ENCODE measurements at places on chromosomes 1 and 21. TPM values are rescaled to one million over a fixed set of nuclear protein-coding genes. Genes with fewer than 3 reads are reported as not detected.
A peak's percentile ranks its signal among the peaks of the same experiment; 100 is the strongest.

DNA sequence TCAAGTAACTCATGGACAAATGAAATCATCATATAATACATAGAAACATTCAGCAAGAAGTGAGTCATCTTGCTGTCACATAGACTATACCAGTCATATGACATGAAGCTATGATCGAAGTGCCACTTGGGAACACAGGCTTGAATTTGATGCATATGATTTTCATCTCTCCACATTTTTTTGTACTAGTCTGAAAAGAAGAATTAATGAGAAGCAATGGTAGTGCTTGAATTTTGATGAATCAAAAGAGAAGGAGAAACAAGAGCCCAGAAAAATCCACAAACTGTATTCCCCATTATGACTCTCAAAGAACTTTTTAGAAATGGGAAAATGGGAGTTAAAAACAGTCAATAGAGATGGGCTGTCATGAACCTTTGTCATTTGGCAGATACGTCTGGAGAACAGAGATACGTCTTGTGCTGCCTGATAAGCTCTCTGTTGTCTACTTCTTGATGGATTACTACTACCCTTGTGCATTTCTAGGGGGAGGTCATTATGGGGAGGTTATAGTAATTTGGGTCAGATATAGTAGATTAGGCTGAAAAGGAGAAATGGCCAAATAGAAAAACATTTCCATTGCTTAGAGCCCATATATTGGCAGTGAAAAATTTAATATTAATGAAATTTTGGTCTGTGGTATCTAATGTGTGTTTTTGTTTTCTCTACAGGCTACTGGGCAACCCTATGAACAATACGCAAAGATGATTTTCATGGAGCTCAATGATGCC, 8.0 kb upstream of the LEPR start:
- no peak for DNase-seq

The ALPL gene
- total RNA-seq: 32.1 TPM

DNA sequence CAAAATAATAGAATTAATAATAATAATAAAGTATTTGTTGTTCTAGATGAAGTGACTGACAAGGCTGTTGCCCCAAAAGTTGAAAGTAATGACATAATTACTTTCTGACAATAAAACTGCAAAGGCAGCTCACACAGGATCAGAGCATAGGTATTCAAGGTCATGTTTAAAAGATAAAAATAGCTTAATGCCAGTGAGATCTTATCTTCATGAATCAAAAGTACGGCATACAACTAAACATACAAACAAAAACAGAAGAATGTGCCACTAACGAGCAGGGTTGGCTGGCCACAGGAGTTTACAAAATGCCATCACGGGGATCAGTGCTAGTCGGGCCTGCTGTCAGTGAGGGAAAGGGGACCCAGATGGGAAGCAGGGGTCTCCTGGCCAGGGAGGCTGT, 22.4 kb upstream of the TMPRSS2 start:
- no peak for DNase-seq

DNA sequence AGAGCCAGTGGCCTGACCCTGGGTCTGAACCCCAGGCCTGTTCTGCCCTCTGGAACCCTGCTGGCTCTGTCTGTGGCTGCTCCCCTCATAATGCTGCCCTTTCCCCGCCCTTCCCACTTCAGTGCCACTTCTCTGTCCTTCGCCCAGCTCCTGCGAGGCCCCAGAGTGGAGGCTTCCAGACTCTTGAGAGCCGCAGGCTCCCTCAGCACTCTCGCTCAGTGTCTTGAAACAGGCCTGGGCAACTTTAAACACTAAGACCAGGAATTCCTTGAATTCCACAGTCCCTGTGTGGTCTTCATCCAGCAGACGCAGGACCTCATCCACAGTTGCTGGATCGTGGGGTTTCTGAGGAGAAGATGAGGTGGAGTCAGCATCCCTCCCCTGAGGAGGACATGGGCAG, 3.5 kb downstream of the CRNN start:
- DNase-seq: no peak

GRCh38 chr1:69414574-69414973, 153.1 kb upstream of the LRRC7 start:
- DNase-seq: no peak

The CHIA gene
- not detected for total RNA-seq

GRCh38 chr21:43370091-43370658, 56.8 kb downstream of the SIK1 start:
- peak; percentile 46 for DNase-seq

DNA sequence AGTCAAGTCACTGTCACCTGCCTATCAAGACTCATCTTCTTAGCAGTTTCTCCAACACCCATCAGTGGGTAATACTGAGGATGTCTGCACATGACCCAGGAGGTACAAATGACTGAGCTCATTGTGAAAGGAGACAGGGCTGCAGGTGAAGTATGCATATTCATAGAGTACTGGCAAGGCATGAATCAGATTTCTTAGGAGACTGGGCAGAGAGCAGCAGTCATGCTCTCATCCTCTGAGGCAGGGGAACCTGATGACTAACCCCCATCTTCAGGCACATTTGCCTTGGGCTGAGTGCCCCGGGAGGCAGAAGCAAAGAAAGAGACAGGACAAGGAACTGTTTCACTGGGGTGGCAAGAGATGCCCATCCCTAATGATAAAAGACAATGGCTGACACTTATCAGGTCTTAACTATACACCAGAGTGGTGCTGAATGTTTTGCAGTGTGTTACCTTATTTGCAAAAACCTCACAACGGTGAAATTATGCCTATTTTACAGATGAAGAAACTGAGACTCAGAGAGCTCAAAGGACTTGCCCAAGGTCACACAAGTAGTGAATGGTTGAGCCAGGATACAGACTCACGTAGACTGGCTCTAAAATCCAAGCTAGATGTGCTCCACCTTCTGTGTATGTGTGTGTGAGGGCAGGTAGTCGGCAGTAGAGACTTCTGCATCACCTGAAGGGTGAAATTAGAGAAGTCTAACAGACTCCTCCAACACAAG, 9.2 kb upstream of the GRHL3 start:
- DNase-seq: no peak

Measured in right cardiac atrium (tissue), 5 donors.